Psoas muscle (tissue), 8 donors: ENCODE measurements at places on chromosomes 12 and 14. TPM values are rescaled to one million over a fixed set of nuclear protein-coding genes. Genes with fewer than 3 reads are reported as not detected.

NDRG2 gene
- 328 TPM for polyA plus RNA-seq

GRCh38 chr12:6936636-6937480 lies 6.8 kb upstream of the RNU7-1 start:
- DNase-seq, result no peak

DNA sequence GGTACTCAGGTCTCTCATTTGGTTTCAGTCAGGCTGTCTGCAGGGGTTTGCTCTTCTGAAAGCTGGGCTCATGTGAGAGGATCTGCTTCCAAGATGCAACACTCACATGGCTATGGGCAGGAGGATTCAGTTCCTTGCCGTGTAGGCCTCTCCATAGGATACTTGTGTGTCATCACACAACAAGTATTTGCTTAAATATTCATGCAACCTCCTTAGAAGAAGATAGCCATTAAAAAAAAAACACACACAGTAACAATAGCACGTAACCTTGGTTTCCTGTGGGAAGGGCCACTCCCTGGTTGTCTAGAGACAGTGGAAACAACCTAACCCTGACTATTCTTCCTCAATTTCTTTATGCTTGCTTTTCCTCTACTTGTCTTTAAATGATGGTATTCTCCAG lies 31.8 kb upstream of the CLEC4E start:
- DNase-seq, result no peak

PTPRR gene
- 0.31 TPM for polyA plus RNA-seq

DNA sequence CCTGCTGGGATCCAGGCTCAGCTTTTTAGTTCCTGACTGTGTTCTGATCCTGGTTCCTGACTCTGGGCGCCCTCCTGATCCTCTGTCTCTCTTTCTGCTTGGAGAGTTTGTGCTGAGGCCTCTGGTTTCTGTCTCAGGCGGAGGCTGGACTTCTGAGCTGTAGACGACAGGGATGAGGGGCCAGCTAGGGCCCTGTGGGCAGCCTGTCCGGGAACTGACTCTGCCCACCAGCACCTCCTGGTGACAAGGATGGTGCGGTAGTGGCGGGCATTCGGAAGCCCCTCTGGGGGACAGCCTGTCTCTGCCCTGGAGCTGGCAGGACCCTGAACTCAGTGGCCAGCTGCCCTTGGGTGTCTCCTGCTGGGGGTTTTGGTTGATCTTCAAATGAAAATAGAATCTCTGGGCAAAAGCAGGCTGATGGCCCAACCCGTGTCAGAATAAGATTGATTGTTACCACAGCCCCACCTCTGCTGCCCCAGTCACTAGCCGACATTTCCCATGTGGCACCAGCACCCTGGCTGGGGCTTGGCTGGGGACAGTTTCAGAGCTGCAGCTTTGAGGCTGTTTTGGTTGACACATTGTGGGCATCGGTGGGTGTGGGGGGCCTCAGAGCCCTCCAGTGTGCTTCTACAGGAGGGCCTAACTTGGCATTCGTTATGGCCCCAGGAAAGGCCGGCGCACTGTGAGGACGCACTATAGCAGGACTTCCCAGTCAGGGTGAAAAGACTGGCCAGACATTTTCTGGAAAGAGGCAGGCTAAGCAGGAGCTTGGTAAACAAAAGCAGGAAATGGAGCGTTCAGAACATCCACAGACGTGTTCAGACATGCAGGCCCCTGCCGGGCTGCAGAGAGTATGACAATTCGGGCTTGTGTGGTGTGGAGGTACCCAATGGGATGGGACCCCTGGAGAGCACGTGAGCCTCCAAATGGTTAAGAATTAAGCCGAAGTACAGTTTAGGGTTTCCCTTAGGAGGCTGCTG lies 16.2 kb downstream of the KRT80 start:
- no peak for DNase-seq

DNA sequence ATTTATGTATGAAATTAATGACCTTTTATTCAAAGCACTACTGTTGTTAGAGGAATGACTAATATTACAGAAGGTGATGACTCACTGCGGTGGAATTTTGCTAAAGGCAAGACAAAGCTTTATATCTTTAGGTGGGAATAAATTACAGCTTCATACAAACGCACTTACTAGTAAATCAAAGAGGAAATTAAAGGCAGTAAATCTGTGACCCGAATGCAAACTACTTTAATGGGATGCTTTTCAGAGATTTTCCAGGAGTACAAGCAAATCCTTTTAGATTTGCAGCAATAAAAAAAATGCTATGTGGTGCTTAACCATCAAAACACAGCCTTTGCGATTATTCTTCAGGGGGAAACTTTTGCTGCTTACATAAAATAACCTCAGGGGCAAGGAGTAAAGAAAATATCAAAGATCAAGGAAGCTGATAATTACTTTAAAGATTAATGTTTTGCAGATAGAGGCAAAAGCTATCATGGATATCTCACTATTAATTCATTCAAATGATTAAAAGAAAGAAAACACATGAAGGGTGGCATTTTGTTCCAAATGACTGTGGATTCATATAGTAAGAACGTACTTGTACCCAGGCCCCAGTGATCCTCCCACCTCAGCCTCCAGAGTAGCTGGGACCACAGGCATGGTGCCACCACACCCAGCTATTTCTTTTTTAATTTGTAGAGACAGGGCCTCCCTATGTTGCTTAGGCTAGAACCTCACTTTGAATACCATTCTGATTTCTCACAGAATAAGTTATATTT lies 98.9 kb downstream of the DENND5B start:
- no peak for DNase-seq

FOXA1 gene
- polyA plus RNA-seq, result not detected

WNT5B gene
- 0.49 TPM for polyA plus RNA-seq

- no peak for DNase-seq
These were observed 116.6 kb upstream of the SOX5 start for GRCh38 chr12:24066097-24066496.

CLEC9A gene
- polyA plus RNA-seq, result not detected

GRCh38 chr14:75242546-75243273 lies 35.9 kb upstream of the FOS start:
- DNase-seq, result peak; percentile 82

- DNase-seq, result no peak
These were observed 104.9 kb upstream of the PMCH start for GRCh38 chr12:102302553-102302952.

NYNRIN gene
- polyA plus RNA-seq, result 1.1 TPM

DNA sequence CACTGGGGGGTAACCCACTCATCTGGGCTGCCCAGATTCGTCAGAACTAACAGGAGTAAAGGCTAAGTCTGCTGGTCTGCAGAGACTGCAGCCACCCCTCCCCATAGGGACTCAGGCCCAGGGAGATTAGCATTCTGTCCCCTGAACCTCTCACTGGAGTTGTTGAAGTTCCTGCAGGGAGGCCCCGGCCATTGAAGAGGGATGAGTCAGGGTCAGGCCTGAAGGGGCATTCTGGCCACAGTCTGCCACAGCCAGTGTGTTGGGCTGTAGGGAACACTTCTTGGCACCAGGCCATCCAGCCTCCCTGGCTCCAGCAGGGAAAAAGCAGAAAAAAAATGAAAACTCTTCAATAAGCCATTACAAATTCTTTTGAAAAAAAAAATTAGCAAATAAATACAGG lies 35.3 kb downstream of the KLRK1 start:
- DNase-seq, result no peak

- DNase-seq, result no peak
These were observed 21.7 kb downstream of the FBRSL1 start for GRCh38 chr12:132511516-132512196.

DNA sequence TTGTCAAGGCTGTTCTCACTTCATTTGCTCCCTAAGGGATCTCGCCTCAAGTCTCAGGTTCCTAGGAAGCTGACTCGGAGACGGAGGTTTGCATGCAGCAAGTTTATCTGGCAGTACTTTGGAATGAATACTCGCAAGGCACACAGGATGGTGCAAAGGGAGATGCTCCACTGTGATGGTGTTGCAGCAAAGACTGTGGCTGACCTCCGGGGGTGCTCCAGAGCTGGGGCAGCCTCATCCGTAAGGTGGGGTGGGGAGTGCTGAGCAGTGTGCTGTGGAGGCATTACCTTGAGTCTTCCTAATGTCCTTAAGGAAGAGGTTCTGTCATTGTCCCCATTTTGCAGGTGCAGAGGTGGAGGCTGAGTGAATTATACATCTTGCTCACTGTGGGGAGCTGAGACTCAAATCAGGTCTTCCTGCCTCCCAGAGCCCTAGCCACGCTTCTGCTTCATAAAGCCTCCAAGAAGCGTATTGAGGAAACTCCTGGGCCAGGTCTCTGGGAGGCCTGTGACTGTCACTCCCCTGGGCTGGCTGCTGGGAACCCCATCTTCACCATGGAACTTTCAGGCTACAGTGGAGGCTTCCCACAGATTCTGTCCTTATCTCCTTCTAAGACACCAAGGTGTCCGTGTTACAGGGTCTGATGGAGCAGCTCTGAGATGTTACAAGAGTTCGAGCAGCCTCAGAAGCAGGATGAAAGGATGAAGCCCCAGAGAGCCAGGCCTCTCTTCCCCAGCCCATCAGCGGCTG lies 39.5 kb downstream of the GALNT16 start:
- no peak for DNase-seq

KRT71 gene
- polyA plus RNA-seq, result not detected

CCDC38 gene
- polyA plus RNA-seq, result 0.04 TPM

- DNase-seq, result no peak
These were observed 45.0 kb downstream of the SLC24A4 start for GRCh38 chr14:92368001-92368400.

DNA sequence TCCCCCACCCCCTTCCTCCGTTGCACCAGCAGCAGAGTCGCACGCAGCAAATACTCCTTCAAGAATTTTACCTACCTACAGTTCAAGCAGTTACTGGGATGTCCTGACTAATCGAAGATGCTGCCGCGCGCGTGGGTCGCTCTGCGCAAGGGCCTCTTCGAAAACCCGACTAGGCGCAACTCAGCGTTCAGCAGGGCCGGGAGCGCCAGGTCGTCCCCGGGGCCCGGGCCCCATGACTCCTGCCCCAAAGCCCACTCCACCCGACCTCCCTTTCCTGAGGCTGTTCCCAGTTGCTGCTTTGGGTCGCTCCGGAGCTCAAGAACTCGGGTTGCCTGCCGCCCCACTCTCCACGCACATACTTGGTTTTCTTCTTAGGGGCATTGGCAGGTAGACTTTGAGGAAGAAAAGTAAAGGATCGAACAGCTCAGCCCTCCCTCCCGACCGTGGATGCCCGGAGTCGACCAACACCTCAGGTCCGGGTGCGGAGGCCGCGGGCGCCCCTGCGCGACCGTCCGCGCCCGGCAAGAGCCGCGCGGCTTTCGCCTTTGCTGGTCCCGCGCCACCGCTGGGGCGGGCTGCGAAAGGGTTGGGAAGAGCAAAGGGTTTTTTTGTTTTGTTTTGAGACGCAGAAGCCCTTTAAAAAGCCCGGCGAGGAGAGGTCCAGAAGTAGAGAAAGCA lies 1.9 kb downstream of the BMP4 start:
- peak; percentile 59 for DNase-seq

GRCh38 chr12:26867080-26867479 lies 34.1 kb upstream of the ITPR2 start:
- DNase-seq, result no peak

DNA sequence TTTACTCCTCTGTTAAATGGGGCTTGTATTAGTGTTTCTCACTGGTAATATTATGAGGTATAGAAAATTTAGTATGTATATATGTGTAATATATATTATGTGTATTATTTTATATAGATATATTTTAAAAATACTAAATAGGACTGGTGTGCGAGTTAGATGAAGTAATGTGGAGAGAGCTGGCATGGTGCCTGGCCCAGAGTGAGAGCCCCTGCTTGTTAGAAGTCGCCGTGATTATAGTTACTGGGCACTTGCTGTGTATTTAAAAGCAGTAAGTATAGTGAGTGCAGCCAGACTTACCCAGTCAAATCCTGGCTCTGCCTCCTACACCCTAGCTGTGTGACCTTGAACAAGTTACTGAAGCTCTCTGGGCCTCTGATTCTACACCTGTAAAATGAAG lies 48.0 kb downstream of the WSCD2 start:
- DNase-seq, result no peak

OR6C4 gene
- not detected for polyA plus RNA-seq

DNA sequence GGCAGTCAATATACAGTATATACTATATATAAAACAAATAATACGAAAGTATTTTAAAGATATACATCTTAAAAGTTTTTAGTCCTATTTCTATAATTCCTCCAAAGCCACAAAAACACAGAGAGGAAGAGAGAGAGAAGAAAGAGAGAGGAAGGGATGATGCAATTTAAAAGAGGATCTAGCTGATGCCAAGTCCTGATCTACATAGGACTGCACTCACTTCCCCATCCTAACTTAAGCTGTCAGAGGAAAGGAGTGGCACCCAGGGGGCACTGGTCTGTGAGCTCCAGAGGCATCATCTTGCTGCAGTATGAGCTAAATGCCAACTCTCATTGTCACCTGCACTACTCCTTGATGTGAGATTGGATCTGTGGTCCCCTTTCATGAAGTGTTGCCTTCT lies 95.8 kb downstream of the C12orf42 start:
- DNase-seq, result no peak

DNA sequence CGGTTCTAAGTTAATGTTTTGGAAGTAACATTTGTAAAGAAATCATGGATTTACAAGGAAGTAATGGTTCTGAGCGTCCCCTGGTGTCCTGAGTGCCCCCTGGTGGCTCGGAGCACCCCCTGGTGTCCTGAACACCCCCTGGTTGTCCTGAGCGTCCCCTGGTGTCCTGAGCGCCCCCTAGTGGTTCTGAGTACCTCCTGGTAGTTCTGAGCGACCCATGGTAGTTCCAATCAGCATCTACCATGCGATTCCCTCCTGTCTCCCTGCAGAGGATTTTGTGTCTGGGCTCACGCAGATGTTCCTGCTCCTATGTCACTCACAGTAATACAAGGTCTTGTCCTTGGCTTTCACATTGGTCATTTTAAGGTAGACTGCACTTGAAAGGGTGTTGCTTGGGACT lies 1352.9 kb downstream of the TMEM121 start:
- DNase-seq, result no peak

- DNase-seq, result no peak
These were observed 14.4 kb downstream of the RASSF9 start for GRCh38 chr12:85821759-85822158.

DNA sequence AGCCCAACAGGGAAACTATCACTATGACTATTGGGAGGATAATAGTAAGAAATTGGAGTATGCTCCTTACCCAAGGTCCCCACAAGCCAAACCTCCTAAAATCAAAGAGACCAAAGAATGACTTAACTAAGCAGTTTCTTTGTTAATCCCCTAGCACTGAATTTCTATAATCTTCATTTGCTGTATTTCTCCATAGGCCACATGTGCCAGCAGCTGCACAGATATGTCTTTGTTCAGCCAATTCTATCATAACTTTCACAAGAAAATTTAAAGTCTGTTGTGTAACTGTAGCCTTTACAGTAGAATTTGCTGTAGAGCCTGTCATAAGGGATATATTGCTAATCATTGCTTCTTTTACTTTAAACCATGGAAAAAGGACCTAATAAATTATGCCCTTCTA lies 104.0 kb downstream of the RIN3 start:
- no peak for DNase-seq

DNA sequence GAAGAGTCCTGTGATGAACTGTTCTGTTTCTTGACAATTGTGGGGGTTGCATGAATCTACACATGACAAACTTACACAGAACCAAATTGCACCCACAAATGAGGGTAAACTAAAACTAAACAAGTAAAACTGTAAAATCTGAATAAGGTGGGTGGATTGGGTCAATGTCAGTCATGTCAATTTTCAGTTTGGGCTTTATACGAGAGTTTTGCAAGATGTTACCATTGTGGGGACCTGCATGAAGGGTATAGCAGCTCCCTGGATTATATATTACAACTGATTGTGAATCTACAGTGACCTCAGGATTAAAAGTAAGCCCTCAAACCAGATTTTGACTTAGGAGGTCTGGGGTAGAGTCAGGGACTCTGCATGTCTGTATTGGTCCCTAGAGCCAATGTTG lies 101.5 kb upstream of the LHX5 start:
- no peak for DNase-seq

CEBPE gene
- 0.19 TPM for polyA plus RNA-seq

NEUROD4 gene
- not detected for polyA plus RNA-seq

- DNase-seq, result no peak
These were observed 96.1 kb downstream of the CRADD start for GRCh38 chr12:93773122-93773871.
